ENCODE measurements at places on chromosomes 6 and 20.

- no peak for DNase-seq
Measured at GRCh38 chr6:55208478-55209458, 34.5 kb downstream of the HCRTR2 start.

DNA sequence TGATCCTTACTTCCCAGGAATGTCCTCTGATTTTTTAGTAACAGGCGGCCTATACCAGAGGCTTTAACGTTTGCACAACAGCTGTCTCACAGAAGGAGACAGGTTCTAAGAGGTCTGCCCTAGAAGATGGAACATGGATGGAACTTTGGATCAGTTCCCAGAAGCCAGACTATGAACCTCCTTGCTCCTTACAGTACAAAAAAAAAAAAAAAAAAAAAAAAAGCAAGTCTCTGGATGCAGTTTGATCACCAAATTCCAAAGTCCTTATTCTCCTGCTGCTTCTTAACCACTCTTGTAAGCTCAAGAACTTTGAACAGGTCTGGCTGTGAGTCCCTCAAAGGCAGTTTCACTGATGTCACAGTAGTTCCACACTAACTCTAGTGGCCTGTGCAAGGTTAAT is 2.0 kb upstream of the TRMT11 start:
- no peak for DNase-seq

DNA sequence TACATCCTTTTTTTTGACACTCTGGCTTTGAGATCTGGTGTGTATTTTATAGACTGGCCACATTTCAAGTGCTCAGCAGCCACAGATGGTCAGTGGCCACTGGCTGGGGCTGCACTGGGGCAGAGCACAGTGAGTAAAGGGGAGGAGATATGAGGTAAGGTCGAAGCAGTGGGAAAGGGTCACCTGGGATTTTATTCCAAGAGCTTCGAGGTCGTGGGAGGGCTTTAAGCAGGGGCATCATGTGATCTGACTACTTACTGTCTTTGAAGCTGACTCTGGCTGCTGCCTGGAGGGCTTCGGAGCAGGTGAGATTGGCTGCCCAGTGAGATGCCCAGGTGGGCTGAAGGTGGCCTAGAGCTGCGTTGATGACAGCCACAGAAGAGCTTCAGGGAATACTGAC is 6.7 kb downstream of the C20orf203 start:
- no peak for DNase-seq

DNA sequence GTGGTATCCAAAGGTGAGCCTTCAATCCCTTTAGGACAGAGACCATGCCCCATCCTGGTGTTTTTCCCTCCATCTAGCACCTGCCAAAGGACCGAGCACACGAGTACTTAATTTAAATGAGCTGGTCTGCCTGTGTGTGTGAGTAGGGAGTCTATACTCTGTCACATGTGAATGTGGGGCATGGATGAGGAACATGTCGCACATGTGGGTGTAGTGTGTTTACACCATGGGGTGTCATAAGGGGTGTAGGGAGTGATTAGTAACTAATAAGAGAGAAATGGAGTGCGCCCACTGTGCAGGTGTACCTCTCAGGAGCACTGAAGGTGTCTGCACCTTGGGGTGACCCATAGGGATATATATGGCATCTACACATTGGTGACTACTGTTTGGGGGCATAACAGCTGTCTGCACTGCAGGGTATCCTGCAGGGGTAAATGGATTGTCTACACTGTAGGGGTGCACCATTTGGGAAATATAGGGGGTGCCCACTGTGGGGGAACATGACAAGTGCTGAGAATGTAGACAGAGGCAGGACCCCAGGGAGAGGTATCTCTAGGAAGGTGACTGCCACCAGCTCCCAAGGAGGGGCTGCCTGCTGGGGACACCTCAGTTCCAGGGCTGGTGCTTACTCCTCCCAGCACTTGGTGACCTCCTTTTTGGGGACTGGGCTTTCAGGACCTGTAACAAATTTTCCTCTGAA is 53.5 kb downstream of the EBF4 start:
- no peak for DNase-seq

DNA sequence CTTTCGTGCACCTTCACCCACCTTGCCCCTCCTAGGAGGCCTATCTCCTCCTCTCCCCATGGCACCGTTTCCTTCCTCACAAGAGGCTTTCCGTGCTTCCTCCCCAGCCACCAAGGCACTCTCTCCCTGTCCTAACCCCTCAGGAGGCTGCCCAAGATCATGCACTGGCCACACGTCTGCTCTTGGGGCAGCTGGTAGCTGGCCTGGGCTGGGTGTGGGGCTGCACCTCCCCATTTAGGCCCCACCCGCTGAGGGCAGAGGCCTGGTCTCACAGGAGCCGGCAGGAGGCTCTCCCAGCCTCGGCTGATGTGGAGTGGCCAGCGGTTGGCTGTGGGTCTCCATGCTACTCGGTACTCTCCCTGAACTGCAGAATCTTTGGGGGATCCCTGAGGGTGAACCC is 13.6 kb downstream of the NOL4L start:
- DNase-seq = no peak

DNA sequence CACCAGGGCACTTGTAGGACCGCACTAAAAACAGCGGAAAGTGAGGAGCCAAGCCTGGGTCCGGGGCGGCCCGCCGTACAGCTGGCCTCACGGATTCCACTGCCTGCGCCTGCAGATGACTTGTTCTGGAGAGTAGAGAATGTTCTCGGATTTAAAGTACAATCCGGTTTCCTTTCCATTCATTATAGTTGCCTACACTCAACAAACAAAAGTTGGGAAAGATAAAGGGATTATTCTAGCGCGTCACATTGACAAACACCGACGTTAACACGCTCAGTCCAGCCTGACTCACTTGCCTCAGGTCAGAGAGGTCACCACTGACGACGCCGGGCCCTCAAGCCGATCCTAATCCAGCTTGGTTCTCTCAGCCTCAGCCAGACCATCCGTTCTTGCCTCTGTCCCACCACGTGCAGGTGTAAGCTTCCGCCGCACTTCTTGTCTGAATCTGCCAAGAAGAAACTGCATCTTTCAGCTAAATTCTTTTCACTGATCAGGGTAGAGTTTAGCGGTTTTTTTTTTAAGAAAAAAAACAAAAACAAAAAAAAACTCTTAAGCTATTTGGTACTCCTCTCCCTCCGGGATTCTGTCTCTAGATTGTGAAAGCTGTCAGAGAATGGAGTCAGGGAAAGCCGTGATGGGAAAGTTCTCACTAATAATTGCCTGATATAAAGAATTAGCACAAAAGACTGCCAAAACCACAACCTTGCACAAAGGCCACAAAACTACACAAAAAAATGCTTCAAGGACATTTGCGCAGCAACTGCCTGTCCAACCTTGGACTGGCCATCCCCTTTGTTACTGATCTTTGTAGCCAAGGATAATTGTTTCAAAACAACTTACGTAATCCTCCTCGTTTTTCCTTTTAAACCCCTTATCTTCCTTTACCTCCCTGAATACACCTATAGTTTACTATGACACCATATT is 1.1 kb upstream of the PHF10 start:
- DNase-seq = no peak

DNA sequence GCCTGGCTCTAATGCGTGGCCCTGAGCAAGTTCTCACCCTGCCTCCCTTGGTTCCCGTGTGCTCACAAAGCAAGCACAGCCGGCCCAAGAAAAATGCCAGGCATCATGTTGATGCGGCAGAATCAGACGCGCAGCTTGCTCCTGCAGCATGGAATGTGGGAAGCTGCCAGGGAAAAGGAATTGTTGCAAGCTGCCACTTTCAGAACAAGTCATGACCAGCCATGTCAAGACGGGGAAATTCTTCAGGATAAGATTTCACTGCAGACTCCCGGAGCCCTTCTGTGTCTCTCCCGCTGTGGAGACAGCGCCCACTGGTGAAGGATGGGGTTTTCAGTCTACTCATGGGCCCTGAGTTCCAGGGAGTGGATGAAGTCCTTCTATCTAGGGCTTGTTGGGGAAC is 4.6 kb downstream of the DACT2 start:
- no peak for DNase-seq

DNA sequence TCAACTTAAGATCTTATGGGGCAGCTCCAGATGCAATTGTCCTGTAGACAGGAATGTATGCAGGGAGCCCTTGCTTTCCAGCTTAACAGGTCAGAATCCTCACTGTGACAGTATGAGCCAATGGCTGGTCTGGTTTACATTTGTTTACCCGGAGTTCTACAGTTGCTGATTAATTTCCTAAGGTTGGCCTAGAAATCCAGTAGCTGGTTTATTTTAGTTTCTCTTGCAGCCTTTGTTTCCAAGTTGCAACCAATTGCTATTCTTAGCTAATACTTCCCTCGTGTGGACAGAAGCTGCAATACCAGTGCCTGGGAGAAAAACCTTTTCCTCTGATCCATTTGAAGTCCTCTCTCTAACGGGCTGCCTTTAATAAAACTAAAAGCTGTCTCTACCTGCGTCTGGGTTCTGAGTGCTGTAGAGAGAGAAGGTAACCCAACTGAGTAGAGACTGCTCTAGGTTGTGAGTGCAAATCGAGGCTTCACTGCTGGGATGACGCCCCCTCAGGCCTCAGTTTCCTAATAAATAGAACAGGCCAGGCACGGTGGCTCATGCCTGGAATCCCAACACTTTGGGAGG is 45.9 kb downstream of the ZNF217 start:
- no peak for DNase-seq

- no peak for DNase-seq
Measured at GRCh38 chr6:159172091-159172491, 2.9 kb downstream of the FNDC1 start.

DNA sequence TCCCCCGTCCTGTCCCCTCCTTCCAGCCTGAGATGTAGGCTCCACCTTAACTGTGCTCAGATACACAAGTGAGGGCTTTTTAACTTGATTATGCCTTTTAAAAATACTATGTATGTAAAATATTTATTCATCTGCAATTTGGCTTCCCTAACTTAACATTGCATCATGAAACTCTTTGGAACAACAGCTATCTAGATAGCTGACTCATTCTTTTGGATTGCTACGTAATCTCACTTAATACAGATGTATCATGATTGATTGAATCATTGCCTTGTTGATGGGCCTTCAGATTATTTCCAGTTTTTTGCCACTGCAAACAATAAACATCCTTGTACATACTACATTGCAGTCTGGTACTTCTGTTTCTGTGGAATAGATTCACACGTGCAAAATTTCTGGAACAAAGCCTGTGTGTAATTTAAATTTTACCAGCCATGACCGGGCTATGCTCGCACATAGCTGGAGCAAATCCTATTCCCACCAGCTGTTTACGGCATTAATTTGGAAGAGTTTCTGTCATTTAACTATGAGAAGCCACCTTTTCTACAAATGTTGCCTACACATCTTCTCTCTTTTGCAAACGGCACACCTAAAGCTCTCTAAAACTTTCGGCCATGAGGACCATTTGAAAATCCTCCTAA is 6.5 kb downstream of the PRND start:
- no peak for DNase-seq

DNA sequence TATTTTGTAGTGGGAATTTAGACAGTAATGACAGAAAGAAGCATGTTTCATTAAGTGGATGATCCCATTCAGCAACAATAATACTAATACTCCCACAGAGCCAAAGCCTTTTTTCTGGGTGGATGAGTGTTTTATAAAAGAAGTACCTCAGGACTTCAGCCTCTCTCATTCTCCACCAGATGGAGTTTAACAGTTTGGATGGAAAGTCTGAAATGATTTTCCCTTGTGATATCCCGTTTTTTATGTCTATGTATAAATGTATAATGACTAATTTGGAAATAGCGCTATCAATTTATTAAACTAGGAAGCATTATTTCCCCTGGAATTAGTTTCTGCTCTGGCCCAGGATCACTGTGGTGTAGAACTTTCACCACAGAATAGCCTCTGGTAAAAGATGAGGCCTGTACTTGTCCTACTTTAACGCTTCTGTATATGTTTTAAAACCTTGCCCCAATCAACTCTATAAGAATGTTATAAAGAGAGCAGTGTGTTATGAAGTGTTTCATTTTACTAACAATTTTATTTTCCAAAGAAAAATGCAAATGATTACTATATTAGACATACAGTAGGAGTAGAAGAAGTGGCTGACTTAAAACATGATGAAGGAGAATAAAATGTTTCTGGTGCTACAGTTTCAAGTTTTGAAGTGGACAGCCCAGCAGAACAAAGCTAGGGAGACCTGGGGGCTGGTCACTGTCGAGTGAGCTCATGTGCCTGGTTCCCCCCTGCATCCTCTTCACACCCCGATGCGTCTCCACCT is 135.6 kb downstream of the HIVEP1 start:
- DNase-seq = no peak

DNA sequence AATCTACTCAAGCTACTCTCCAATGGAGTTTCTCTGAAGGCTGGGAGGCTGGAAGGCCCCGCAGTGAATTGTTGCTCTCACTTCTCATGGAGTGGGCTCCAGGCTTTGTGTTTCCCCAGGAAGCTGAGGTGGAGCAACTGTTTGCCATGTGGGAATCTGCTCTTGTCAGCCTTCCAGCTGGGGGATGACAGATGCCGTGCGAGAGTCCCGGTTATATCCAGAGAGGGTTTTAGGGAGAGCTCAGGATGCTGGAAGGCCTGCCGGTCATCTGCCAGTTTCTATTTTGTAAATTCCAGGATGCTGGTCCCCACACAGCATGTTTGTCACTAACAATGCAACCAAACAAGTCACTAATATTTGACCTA is 98.2 kb upstream of the NAA20 start:
- no peak for DNase-seq

Measured in T-helper 22 cell (primary cell).